ENCODE measurements at places on chromosomes 6 and 20.

GRCh38 chr20:9241721-9242427 lies 173.0 kb downstream of the PLCB4 start:
- no peak for DNase-seq

DNA sequence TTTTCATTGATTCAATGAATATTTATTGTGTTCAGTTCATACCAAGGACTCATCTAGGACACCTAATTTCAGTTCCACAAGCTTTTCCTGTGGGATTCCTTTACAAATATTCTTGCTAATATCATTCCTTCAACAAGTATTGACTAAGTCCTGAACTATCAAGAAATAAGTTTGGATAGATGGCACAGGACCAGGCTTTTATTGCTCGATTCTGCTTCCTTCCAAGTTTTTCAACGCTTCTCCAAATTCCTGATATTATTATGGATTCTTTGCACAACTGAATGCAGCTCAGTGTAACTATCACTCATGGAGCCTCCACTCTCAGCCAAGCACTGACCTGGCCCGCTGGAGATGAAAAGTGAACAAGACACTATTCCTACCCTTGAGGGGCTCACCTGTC lies 32.7 kb upstream of the COL21A1 start:
- no peak for DNase-seq

DNA sequence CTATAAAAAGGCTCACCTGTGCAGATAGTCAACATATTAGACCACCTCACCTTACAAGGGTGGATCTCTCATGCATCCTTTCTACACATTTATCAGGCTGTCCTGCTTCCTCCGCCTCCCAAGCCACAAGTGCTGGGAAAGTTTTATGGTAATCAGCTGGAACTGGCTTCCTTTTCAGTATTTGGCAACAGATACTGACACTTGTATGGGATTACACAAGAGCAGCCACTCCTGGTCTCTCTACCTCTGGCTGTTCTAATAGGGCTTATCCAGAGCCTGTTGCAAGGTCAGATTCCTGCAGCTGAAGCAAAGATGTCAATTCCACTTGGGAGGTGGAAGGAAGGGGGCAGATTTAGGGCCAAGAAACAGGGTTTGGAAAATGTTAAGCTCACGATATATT lies 503 bp upstream of the GPLD1 start:
- no peak for DNase-seq

GRCh38 chr20:2865630-2866029 lies 7.7 kb upstream of the PTPRA start:
- DNase-seq = no peak

All from left lung (tissue), 14 donors.